ENCODE measurements at places on chromosomes 11 and 22.

DNA sequence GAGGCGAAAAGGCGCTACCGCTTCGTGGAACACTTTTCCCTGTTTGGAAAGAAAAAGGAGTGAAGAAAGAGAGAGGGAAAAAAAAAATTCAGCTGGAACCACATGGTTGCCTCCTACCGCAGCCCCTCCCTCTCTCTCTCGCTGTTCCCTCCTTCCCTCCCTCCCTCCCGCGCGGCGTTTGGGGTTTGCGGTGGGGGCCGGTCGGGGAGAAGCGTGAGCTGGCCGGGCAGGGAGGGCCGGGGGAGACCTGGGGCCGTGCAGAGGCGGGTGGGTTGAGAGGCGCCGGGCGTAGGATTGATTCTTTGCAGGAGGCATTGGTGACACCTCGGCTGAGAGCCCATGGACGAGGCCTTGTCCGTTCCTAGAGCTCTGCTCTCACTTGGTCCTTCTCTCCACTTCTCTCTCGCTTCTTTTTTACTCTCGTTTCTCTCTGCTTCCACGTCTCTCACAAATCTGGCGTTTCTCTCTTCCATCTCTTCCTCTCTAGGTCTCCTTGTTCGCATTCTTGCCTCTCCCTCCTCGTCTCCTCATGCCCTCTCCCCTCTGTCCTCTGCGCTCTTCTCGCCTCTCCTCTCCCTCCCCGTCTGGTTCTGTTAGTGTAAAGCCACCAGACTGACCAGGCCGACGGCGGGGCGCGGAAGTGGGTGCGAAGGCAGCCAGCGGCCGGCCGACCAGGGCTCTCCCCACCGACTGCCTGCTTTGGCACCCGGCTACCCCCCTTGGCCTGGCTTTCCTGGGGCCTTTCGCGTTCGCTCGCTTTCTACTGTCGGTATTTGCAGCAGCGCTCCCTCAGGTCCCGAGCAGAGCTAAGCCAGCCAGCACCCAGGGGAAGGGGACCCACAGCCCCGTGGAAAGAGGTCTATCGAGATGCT lies at the start of gene CLMP:
Gene CLMP (minus strand): TSS at position 61 of the 872 bp plus-strand sequence. CDS start 308 bp downstream, outside the sequence.
- DNase-seq: peak; percentile 89

DNA sequence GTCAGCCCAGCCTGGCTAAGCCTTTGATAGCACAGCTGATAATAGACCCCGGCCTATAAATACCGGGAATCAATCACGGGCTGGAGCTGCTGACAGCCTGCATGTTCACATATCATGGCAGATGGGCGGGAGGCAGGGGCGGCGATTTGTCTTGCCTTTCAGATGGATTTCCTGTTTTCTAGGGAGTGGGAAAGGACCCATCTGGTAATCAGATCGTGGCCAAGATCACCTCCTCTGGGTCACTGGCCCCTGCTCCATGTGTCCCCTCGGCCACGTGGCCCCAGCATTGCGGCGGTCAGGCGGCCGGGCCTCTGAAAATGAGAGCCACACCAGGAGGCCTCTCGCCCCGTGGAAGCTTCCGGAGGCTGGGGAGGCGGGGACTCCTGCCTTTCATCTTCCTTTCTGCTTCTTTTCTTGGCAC lies 36.6 kb downstream of the SMIM38 start:
- no peak for DNase-seq

DNA sequence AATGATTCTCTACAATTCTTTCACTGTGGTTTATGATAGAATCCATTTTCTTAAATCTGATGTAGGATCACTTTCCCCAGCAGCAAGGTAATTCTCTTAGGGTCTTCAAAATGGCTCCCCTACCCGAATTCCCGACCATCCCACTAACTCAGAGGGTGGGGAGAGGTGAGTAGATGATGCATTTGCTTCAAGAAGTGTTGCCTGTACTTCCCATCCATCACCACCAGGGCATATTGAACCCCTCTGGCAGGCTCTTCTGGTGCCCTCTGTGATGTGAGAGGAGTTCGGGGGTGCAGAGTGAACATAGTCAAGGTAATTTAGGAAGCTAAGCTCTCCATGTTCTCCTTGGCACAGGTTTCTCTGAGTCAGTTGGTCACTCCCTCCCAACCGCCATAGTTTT lies 52.3 kb downstream of the ZNRF3 start:
- DNase-seq: no peak

GRCh38 chr11:15153231-15153630 lies 38.5 kb downstream of the INSC start:
- no peak for DNase-seq

- no peak for DNase-seq
These were observed 14.7 kb downstream of the SWAP70 start for GRCh38 chr11:9678576-9678975.

DNA sequence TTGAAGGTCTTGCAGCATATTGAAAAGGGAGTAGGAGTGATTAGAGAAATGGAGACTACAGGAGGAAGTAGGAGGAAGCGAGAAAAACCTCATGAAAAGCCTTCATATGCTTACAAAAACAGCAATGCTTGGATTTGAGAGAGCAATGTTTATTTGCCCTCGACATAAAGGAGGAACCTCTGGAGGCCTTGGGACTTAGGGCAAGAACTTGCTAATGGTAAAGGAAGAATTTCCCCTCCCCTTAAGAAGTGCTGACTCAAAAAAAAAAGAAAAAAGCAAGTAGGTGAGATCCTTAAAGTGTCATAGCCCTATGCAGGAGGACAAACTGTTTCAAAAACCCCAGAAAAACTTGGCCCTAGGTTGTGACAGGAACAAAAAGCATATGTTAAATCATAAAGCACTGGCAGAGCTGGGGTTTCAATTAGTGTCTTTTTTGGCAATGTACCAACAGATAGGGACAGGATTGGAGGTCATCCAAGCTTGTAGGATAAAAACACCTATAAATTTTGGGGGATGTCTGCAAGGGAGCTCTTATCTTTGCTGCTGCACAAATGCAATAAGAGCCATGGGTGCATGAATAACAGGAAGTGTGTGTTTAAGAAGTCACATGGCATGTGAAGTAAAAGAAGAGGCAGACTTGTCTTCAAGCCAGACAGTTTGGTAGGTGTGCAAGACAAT lies 4.9 kb downstream of the GLYAT start:
- DNase-seq: no peak

DNA sequence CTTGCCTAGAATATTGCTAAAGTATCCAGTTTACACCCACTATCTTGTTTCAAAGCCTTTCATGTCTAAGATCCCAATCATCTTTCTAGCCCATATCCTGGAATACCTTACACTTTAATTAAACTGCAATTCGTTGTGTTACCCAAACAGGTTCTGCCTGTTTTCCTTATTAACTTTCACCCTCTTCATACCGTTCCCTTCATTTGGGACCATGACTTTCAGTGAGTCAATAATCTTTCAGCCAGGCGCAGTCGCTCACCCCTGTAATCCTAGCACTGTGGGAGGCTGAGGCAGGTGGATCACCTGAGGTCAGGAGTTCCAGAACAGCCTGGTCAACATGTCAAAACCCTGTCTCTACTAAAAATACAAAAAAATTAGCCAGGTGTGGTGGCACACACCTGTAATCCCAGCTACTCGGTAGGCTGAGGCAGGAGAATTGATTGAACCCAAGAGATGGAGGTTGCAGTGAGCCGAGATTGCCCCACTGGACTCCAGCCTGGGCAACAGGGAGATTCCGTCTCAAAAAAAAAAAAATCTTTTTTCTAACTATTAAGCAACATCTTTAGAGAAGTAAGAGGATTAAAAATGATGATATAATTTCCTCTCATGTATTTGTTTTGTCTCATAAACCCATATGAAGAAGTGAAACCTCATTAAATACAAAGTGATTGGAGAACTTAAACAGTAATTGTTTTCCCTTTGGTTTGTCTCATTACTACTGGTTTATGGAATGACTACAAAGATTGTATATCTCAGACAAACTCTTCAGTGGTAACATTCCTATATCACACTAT lies 20.7 kb downstream of the DMC1 start:
- DNase-seq: peak; percentile 49

DNA sequence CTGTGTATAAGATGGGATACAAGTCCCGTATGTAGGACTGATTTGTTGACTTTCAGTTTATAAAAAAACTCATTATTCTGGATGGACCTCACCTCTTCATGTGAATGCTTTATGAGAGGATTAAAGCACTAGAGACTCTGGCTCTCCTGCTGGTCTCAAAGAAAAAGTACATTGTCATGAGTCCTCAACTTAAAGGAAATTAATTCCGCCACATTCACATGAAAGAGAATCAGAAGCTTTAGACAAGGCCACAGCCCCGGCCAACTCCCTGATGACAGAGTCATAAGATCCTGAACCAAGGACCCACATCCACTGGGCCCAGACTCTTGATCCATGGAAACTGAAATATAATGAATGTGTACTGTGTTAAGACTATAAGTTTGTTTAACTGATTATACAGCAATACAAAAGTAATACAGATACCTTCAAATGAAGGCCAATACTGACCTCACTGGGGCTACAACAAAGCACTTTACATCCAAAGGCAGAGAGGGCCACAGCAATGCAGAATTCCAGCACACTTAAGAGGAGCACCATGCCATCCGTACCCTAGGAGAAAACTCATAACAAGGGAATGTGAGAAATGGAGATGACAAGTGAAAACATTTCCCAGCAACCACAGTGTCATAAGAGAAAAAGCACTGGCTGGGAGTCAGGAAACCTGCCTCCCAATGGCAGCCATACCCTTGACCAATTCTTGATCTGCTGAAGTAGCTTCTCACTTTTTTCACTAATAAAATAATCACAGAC lies 25.4 kb upstream of the MS4A6A start:
- DNase-seq: no peak

GRCh38 chr11:93869830-93870229 lies 19.4 kb upstream of the VSTM5 start:
- no peak for DNase-seq

DNA sequence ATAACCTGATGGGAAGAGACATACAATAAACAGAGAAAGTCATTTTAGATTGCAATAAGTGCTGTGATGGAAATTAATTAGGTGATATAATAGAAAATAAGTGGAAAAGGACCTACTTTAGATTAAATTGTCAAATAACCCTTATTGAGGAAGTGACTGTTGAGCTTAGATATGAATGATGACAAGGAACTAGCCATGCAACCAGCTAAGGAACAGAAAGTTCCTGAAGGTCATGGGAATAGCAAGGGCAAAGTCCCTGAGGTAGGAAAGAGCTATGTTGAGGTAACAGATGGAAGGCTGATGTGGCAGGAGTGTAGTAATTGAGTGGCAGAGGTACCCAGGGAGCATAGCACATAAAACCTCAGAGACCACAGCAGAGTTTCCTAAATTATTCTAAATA lies 135.2 kb downstream of the WNT11 start:
- DNase-seq: no peak

All from fibroblast of villous mesenchyme (primary cell).